ENCODE measurements at places on chromosomes 4 and X.

DNA sequence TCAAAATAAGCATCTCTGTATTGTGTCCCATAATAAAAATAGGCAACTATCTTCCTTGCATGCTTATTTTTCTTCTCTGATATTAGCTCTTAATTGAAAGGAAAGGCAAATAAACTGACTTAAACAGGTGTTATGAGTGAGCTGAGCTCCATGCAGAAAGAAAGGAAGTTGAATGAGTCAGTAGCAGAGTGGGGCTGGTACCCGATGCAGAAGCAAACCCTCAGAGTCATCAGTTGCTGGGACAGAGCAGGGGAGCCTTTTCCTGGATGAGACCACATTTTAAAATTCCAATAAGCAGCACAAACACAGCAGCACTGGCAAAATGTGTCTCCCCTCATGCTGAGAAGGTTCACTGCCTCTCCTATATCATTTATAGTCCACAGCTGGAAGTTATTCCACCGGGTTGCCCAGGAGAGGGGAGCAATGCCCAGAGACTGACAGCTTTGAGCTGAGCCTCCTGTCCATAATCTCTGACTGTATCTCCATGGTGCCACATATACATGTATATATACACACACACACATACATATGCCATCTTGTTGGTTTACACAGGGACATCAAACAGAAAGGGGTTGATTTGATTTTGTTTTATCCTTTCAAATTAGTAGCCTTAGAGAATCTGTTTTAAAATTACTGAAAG, 274.3 kb upstream of the PPARGC1A start:
- no peaks in the 10 kb centered on the region for H3K4me1 ChIP-seq
- H3K36me3 ChIP-seq = no peaks in the 10 kb centered on the region
- no peaks in the 10 kb centered on the region for H3K27me3 ChIP-seq
- no peak for DNase-seq
- H3K4me3 ChIP-seq = no peak overlapping the region

DNA sequence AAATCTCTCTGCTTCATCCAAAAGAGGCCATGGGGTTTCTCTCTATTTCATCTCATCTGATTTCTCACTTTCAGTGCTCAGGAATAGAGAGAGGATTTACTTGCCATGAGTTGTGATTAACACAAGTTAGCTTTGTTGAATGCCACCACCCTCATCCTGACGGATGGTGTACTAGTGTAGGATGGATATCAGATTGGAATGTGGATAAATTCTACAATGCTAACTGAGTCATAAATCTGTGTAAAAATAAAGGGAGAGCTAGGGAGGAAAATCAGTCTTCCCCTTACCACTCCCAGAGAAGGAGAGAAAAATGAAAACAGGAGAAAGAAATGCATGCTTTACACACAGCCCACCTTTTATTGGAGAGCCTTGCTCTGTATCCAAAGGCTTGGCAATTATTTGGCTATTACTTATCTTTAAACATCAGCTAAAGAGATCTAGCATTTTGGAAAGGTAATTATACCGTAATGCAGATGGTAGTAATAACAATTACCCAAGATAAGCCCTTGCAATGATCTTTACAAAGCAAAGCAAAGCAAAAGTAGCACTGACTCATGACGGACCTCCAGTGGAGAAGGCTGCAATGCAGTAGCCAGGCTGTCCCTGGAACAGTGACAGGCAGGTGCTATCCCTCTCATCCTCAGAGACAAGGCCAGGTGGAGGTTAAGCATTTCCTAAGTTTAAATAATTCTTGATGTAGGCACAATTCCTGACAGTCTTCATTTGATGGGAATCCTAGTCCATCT, 306.3 kb upstream of the PPARGC1A start:
- H3K27me3 ChIP-seq = no peaks in the 10 kb centered on the region
- H3K4me1 ChIP-seq = no peaks in the 10 kb centered on the region
- H3K4me3 ChIP-seq = no peak overlapping the region
- no peaks in the 10 kb centered on the region for H3K36me3 ChIP-seq
- H3K27ac ChIP-seq = no peak overlapping the region

DNA sequence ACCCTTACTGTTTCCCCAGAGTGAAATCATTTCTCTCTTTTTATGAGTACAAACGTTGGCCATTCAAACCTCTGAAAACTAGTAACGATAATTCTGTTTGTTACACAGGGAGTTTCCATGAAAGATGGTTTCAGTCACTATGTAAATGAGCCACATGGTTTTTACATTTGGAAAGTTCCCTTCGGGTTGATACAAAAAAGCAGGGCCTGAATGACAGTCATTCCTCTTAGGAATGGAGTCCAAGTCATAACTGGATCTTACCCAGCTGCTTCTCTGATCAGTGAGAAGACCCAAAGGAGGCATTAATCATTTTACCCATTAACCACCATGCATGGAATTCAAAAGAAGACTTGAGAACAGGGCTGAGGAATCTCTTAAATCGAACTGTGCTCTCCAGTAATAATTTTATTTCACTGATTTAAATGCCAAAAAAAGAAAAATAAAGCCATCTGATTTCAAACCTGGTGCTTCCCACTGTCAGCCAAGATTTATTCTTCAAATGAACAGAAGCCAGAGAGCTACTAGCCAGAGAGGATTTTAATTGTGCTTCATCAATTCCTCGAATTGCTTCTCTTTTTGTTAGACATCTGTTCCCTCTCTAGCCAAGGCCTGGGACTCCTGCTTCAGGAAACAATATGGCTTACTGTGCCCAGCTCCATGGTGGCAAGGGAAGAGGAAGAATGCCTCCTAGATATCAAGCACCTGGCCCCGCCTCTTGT, 3.2 kb downstream of the SOWAHB start:
- H3K27me3 ChIP-seq = peaks cover 19% of the 10 kb centered on the region
- no peak overlapping the region for H3K4me3 ChIP-seq
- peaks cover 6% of the 10 kb centered on the region for H3K4me1 ChIP-seq
- no peaks in the 10 kb centered on the region for H3K36me3 ChIP-seq
- H3K27ac ChIP-seq = no peak overlapping the region
- no peak for DNase-seq

DNA sequence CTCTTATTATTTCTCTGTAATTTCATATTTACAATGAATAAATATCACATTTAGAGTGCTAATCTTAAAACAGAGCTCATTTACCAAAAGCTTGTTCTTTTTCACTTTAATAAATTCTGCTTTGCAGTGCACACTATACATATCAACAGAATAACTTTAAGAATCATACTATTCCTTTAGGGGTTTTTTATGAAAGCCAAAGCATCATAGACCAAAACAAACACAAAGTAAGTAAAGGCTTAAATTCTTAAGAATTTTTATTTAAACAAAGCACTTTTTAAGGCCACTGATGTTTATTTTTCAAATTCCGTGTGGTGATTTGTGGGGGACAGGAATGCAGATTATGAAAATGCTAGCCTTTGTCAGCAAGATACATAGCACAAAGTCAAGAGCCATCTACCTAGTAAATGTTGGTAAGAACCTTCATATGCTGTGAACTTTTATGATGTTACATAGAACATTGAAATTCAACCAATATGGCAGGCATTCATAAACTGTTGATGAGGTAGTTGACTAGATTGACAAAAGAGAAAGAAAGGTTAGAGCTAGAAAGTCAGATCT, 17.8 kb downstream of the TIGD2 start:
- no peak overlapping the region for H3K4me3 ChIP-seq
- H3K27ac ChIP-seq = peak overlapping the region; percentile 47
- no peak for DNase-seq
- peaks cover 10% of the 10 kb centered on the region for H3K4me1 ChIP-seq

DNA sequence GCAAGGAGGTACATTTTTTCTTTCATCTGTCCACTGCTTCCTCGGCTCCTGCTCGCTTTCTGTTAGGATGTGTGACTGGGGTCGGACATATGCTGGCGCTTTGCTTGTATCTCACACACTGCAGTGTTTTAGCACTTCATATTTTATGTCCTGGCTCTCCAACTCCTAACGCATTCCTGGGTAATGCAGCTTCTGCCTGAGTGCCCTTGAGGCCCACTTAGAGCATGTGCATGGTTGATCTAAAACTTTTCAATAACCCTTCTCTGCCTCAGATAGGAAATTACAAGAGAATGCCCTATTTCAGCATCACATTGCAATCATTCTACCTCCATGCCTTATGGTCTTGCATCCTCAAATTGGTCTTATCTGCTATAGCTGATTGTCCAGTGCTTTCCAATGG, 65.3 kb downstream of the NEIL3 start:
- DNase-seq = no peak
- no peak overlapping the region for H3K4me3 ChIP-seq
- H3K27me3 ChIP-seq = no peaks in the 10 kb centered on the region

- H3K4me1 ChIP-seq = no peaks in the 10 kb centered on the region
- H3K4me3 ChIP-seq = no peak overlapping the region
- no peak overlapping the region for H3K27ac ChIP-seq
- H3K36me3 ChIP-seq = no peaks in the 10 kb centered on the region
Measured at GRCh38 chrX:154987940-154988339, 34.6 kb downstream of the F8 start.

DNA sequence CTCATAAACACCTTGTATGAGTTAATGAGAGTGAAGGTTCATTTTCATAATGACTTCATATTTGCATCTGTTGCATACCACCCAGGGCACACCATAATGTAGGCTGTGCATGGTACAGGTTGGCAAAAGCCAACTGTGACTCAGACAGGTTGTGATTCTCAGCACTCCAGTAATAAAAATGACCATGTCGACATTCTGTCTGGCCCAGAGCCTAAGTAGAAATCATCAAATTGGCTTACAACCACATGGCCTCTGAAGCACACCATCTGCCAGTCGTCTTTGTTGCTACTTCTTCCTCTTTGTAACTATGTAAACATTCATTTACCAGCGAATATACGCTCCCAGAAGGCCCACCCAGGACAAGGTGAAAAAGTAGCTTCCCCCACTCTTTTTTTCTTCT, 459.5 kb downstream of the GASK1B start:
- no peak overlapping the region for H3K4me3 ChIP-seq
- no peaks in the 10 kb centered on the region for H3K4me1 ChIP-seq
- no peaks in the 10 kb centered on the region for H3K27me3 ChIP-seq

GRCh38 chr4:83758285-83758684, 222.4 kb downstream of the GPAT3 start:
- no peak overlapping the region for H3K4me3 ChIP-seq
- H3K4me1 ChIP-seq = no peaks in the 10 kb centered on the region
- no peaks in the 10 kb centered on the region for H3K36me3 ChIP-seq
- no peaks in the 10 kb centered on the region for H3K27me3 ChIP-seq

DNA sequence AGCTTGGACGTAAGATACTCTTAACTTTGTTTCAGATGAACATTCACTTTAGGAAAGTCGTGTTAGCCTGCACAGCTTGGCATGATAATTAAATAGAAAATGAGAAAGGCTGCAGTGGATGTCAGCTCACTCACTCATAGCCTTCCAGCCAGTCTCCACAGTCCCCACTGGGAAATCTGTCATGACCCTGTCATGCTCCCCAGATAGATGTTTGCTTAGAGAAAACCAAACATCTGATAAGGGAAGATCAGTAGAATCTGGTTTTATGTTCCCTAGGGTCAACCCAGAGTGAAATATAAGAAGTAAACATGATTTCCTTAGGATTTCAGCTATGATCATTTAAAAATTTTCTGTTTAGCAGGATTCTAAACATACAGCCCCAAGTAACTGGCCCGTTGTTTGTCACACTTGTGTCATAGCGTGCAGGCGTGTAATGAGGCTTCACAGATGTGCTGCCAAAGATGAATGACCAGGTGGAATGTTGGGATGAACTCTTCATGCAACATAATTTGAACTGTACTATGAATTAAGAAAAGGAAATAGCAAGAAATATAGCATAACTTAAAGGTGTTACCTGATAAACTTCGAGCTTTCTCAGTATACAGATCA, 180.1 kb downstream of the BANK1 start:
- peaks cover 14% of the 10 kb centered on the region for H3K4me1 ChIP-seq
- DNase-seq = no peak
- no peak overlapping the region for H3K4me3 ChIP-seq
- H3K27me3 ChIP-seq = no peaks in the 10 kb centered on the region
- no peak overlapping the region for H3K27ac ChIP-seq

- no peak overlapping the region for H3K27ac ChIP-seq
- H3K4me3 ChIP-seq = no peak overlapping the region
- H3K36me3 ChIP-seq = no peaks in the 10 kb centered on the region
Measured at GRCh38 chr4:152079543-152080293, 318.9 kb upstream of the GATB start.

DNA sequence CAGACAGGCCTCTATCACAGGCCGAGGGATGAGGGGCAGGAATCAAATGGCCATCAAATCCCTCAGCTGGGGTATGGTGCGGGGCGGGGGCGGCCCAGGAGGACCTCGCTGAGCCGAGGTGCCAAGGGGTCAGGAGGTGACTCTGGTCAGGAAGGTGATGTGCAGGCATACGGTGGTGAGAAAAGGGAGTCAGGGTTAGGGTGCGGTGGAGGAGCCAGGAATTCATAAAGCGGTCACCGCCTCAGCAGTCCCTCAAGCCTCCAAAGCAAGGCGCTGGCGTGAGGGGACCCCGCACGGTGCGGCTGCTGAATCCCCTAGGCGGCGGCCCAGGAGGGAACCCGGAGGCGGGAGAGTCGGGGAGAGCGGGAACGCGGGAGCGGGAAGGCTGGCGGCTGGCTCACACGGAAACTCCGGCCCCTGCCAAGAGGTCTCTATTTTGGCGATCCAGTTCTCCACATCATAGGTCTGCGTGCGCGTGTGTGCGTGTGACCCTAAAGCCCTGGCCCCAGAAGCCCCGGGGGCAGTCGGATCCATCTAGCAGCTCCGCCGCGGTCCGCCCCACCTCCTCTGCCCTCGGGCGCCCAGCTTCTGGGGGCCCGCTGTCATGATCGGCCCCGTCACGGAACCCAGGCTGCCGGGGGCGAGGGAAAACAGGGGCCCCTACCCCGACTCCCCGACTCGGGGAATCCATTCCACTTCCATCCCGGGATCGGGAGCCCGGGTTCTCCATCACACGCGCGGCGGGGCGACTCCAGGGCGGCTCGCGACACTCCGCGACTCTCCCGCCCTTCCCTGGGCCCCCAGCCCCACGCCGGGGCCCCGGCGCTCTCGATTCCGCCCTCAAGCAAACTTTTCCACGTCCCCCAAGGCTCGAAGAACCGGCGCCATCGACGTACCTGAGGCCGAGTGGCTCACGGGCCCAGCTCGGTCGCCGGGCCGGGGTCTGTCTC, 593 bp downstream of the ELF4 start:
- H3K27ac ChIP-seq = peak overlapping the region; percentile 99
- H3K36me3 ChIP-seq = no peaks in the 10 kb centered on the region
- peak overlapping the region; percentile 77 for H3K4me3 ChIP-seq
- no peaks in the 10 kb centered on the region for H3K27me3 ChIP-seq

- DNase-seq = no peak
- H3K4me1 ChIP-seq = no peaks in the 10 kb centered on the region
- no peak overlapping the region for H3K4me3 ChIP-seq
- no peaks in the 10 kb centered on the region for H3K27me3 ChIP-seq
- H3K36me3 ChIP-seq = no peaks in the 10 kb centered on the region
- no peak overlapping the region for H3K27ac ChIP-seq
Measured at GRCh38 chr4:128775916-128776315, 33.6 kb upstream of the JADE1 start.

- H3K27ac ChIP-seq = no peak overlapping the region
- H3K4me3 ChIP-seq = no peak overlapping the region
- no peak for DNase-seq
- no peaks in the 10 kb centered on the region for H3K27me3 ChIP-seq
Measured at GRCh38 chr4:16263056-16263455, 36.8 kb upstream of the TAPT1 start.

GRCh38 chr4:71211748-71212147, 127.1 kb upstream of the SLC4A4 start:
- H3K36me3 ChIP-seq = no peaks in the 10 kb centered on the region
- no peak overlapping the region for H3K4me3 ChIP-seq
- peak; percentile 37 for DNase-seq

All from hepatocyte (in vitro differentiated cells).